ENCODE measurements at places on chromosomes 1 and 21. TPM values are rescaled to one million over a fixed set of nuclear protein-coding genes. Genes with fewer than 3 reads are reported as not detected.

DNA sequence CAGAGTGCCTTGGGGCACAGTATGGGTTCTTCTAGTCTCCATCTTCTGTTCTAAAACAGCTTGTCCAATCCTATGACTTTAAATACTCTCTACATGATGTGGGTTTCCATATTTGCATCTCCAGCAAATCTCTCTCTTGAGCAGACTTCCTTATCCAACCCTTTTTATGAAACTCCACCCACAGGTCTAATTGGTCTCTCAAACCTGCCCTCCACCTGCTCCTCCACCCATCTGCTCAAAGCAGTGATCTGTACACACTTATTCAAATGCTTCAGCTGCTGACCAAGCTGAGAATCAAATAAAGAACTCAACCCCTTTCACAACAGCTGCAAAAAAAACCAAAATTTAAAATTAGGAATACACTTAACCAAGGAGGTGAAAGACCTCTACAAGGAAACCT is 11.5 kb downstream of the MCOLN2 start:
- no peak for DNase-seq

GRCh38 chr1:41495210-41495948 is 10.9 kb upstream of the EDN2 start:
- DNase-seq, result no peak

GRCh38 chr1:91166106-91166712 is 144.4 kb upstream of the ZNF644 start:
- peak; percentile 49 for DNase-seq

GRCh38 chr1:176826265-176826664 is 338.2 kb downstream of the ASTN1 start:
- DNase-seq, result no peak

DNA sequence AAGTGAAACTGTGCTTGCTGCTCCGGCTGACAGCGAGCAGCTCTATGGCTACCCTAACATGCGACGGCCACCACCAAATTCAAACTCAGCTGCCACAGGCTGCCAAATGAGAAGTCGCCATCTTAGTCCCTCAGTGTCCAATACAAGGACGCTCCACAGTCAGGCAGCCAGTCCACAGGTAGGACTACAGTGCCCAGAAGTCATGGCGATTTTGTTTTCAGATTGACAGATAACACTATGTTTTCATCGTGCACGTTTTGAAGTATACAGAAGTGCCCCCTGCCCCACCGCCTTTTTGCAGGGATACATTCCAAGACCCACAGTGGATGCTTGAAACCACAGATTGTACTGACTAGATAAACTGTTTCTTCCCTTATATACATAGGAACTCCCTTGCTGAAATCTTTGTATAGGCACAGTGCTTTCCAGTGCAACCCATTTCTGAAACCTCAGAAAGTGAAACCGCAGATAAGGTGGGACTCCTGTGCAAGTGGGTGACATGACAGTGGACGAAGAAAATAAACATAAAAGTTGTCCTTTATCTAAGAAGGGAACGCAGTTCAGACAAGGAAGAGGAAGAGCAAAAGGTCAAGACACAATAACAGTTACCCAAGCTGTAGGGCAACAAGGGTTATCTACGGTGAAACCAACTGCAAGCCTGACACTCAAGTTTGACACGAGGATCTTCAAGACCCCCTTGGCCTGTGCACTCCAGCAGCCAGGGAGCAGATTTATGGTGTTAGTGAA is 52.2 kb downstream of the STX6 start:
- no peak for DNase-seq

DNA sequence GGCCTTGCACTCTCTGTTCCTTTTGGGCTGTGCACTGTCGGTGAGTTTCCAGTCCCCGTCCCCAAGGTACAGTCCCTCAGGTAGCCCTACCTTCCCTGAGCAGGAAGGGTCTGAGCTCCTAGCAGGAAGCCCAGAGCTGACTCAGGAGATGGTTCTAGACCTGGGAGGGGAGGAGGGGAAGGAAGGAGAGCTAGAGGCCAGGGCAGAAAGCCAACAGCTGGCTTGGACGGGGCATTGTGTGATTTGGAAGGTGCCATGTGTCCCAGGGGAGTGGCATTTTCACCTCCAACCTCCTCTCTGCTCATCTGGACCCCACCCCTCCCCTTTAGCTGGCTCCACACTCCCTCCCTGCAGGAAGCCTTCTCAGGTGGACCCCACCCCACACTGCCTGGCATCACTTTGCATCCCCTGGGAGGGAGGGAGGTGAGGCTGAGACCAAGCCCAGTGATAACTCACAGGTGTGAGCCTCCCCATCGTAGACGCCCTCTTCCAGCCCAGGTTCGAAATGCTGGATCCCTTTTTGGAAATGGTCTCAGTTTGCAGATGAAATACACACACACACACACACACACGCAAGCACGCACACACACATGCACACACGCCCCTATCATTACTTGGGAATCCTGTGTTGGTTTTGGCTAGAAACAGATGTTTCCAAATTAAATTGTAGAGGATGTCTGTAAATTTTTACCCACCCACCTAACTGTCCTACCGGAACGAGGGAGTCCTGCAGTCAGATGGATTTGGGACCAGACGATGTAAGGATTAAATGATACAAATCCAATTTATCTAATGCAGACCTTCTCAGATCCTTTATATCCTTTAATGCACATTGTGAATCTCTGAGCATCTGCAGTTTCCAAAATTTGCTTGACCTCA is 19.7 kb upstream of the IFNLR1 start:
- no peak for DNase-seq

DNA sequence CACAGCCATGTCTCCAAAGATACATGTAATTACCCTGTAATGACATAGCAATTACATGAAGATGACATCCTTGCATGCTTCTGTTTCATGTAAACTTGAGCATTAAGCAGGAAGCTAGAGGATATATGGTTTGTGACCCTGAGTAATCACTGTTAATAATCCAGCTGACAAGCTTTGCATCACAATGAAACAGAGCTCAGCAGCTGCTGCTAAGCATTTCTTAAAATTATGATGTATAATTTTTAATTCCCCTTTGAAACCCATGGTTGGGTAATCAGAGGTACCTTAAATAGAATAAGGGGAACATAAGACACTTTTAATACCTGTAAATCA is 293.5 kb downstream of the NTNG1 start:
- no peak for DNase-seq

GRCh38 chr1:54367613-54368012 is 38.6 kb downstream of the SSBP3 start:
- no peak for DNase-seq

DNA sequence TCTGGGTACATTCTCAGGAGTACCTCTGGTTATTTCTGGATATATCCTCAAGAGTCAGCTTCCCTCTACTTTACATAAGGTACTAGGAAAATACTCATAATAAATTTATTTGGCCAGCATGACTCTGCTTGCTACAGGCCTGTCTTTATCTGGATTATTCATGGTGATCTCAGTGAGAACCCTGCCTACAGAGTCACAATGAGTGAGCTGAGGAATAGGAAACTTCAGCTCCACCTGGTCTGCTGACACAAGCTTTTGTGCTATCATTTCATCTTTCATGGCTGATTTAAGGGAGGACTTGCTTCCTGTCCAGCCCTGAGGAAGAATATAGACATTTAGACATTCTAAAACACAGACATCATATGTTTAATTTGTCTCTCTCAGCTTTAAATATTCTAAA is 19.5 kb upstream of the SUCO start:
- no peak for DNase-seq

- DNase-seq, result no peak
Observed at GRCh38 chr1:214525535-214526019, 25.8 kb downstream of the PTPN14 start.

GRCh38 chr1:150159550-150159949 is 9.8 kb downstream of the PLEKHO1 start:
- no peak for DNase-seq

DNA sequence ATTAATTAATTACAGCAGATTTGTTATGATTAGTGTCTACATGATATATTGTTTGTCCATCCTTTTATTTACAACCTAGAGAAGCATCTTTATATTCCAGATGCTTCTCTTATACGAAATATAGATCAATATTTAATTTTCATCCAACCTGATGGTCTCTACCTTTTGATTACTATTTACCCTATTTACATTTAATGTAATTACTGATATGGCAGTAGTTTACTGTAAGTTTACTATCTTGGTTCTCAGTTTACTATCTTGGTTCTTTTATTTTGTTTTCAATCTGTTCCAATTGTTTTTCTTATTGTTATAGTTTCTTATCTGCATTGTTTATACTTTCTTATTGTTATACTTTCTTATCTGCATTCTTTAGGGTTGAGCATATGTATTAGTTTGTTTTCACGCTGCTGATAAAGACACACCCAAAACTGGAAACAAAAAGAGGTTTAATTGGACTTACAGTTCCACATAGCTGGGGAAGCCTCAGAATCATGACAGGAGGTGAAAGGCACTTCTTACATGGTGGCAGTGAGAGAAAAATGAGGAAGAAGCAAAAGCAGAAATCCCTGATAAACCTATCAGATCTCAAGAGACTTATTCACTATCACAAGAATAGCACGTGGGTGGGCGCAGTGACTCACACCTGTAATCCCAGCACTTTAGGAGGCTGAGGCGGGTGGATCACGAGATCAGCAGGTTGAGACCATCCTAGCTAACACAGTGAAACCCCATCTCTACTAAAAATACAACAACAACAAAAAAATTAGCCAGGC is 28.9 kb downstream of the FAF1 start:
- DNase-seq, result no peak

DNA sequence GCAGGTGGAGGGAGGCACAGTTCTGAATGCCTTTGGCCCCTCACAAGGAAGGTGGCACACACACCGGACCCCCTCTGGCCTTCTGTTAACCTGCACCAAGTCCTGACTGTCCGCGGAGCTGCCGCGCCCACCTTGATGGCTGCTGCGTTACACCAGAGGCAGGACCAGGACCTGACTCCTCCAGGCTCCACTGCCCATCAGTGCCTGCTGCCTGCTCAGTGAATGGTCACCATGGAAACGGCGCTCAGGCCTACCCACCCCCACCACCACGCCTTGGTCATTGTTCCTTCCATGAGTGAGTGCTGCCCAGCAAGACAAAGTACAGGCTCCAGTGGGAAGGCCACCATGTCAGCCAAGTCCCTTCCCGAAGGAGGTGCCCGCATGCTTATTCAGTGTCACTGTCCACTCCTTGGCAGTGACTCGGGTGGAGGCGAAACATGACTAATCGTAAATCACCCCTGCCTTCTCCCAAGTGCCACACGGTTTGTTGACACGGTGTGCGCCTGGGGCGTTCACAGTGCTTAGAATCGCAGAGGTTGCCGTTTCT is 57.3 kb downstream of the SLC37A1 start:
- peak; percentile 89 for DNase-seq

DNA sequence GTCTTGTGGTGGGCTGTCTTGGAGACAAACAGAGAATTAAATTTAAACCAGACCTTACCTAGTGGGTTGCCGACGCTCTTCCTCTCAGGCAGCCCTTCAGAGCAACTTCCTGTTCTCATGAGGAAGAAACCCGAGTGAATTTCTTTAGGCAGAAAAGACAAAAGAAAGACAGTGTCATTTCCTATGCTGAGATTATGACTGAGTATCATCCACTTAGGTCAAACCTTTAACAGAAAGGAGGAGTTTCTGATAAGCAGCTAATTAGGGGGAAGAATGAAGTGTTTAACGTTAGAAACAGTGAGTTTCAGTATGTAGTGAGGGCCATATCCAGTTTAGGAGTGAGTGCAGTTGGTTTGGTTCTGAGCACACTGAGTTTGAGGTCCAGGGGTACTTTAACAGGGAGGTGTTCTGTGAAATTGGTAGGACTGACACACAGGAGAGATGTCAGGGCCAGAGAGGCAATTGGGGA is 38.7 kb downstream of the FASLG start:
- DNase-seq, result no peak

DNA sequence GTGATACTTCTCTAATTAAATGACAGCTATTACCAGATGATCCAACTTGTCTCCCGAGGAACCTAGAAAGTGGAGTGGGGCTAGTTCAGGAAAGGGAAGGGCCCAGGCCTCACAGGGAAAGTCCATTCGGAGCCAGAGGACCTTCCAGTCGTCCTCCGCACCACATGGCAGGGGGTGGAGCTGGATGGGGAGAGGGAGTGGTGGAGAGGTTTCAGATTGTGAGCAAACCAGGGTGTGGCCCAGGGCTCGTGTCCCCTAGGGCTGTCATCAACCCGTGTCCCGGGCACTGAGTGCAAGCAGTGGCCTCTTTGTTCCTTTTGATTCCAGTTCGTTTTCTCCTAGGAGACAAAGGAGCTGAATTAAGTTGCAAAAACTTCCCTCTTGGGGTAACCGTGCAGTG is 114.9 kb downstream of the HUNK start:
- DNase-seq, result no peak

- no peak for DNase-seq
Observed at GRCh38 chr21:44703731-44704635, 7.0 kb downstream of the KRTAP10-12 start.

DNA sequence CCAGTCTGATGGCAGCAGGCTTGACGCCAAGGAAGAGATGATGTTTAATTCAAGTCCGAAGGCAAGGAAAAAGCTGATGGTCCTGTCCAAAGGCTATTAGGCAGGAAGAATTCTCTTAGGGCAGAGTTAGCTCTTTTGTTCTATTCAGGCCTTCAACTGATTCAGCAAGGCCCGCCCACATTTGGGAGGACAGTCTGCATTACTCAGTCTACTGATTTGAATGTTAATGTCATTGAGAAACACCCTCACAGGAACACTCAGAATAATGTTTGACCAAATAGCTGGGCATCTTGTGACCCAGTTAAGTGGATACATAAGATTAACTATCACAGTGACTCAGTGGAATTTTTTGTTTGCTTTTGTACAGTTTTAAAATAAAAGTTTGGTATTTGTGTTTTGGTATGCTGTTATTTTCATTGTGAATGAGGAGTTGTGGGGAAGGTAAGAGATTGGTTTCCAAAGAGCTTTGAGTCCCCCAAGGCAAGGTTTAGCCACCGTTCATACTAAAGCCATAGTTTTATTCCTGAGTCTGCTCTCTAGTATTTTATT is 1.7 kb upstream of the ZNF691 start:
- no peak for DNase-seq

GRCh38 chr1:234529095-234529949 is 50.3 kb upstream of the TARBP1 start:
- DNase-seq, result no peak

DNA sequence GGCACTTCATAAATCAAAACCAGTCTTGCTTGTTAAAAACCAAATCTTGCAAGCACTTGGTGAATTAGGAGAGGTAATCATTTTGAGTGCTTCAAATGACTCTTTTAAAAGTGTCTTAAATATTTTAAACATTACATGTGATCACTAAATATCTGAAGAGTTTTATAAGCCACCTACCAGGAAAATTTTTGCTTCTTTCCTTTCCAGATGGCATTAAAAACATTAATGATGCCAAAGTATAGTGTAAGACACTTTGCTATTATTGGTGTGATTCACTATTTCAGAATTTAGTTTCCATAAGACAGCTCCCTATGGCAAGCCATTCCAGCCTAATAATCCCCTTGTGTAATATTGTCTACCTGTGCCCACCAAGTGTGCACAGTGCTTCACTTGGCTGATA is 548.8 kb upstream of the ADAMTS5 start:
- DNase-seq, result no peak

NRDC gene
- 150 TPM for polyA plus RNA-seq

ADAMTS1 gene
- polyA plus RNA-seq, result 124 TPM

CHI3L1 gene
- polyA plus RNA-seq, result 13.6 TPM

KRTAP13-4 gene
- polyA plus RNA-seq, result not detected

UMODL1 gene
- 0.06 TPM for polyA plus RNA-seq

SHE gene
- polyA plus RNA-seq, result 11.0 TPM

CYP4A11 gene
- 58.8 TPM for polyA plus RNA-seq

CD1E gene
- polyA plus RNA-seq, result not detected

MPZ gene
- 4.2 TPM for polyA plus RNA-seq

PYHIN1 gene
- polyA plus RNA-seq, result 0.10 TPM

B4GALT2 gene
- polyA plus RNA-seq, result 38.0 TPM

OR6K3 gene
- polyA plus RNA-seq, result not detected

SPRR2G gene
- not detected for polyA plus RNA-seq

FCRL2 gene
- not detected for polyA plus RNA-seq

All from renal pelvis (tissue), 12 donors.